Right atrium auricular region (tissue), 2 donors: ENCODE measurements at places on chromosomes 5 and 9. TPM values are rescaled to one million over a fixed set of nuclear protein-coding genes. Genes with fewer than 3 reads are reported as not detected.
A peak's percentile ranks its signal among the peaks of the same experiment; 100 is the strongest.

GRCh38 chr5:53575831-53576230 is 15.4 kb downstream of the NDUFS4 start:
- no peak for DNase-seq

- DNase-seq = no peak
These were observed 352.7 kb downstream of the ZNF608 start for GRCh38 chr5:124393584-124394379.

DNA sequence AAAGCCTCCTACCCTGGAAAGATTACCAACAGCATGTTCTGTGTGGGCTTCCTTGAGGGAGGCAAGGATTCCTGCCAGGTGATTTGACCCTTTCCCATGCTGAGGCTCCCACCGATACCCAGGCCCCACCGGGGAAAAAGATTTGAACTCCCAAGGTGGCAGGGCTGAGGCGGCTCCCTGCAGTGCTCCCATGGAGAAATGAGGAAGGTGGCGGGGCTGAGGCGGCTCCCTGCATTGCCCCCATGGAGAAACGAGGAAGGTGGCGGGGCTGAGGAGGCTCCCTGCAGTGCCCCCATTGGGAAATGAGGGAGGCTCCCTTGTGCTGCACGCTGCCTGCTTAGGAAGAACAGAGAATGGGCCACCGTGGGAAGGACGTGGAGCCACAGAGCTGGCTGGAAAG is 3.2 kb downstream of the PRSS3 start:
- DNase-seq = no peak

DNA sequence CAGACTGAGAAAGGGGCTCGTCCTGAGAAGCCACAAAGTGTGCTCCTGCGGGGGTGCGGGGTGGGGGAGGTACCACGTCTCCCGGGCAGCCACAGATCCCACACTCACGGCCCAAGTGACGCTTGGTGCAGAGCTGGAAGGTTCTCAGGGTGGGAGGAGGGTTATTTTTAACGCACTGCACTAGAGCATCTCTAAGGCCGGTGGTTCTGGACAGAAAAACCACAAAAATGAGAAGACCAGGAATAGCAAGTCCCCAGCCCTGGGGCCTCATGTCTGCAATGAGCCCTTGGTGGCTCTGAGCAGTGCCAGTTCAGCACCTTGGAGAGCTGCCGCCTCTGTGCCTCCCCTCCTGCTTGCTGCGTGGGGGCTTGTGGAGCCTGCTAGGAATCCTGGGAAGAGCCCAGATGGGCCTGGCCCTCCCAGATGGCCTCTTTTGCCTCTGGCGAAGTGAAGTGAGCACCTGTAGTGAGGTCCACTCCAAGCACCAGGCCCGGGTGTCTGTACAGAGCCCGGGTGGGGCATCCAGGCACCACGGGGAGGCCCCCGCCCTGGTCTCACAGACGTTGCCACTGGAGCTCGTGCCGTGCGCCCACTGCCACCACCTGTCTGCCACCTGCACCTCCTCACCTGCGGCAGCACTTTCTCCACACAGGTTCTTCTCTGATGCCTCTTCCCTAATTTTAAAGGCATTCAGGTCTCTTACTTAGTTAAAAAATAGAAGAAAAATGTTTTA is 48.9 kb upstream of the CACNA1B start:
- no peak for DNase-seq

DNA sequence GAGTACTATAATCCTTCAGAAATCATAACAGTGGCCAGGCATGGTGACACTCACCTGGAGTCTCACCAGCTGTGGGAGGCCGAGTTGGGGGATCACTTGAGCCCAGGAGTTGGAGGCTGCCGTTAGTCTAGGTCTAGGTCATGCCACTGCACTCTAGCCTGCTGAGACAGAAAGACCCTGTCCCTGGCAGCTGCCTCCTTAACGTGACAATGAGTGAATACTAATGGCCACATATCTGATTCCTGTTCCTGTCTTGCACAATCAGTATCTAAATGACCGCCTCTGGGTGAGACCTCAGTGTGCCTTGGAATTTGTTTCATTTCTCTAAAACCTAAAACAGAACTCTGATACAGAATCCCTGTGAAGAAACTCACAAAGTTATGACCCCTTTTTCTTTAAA is 131.0 kb upstream of the DAB2 start:
- no peak for DNase-seq

The CCDC112 gene
- 7.7 TPM for total RNA-seq

The FCN2 gene
- total RNA-seq = not detected

The HAPLN1 gene
- 0.19 TPM for total RNA-seq

DNA sequence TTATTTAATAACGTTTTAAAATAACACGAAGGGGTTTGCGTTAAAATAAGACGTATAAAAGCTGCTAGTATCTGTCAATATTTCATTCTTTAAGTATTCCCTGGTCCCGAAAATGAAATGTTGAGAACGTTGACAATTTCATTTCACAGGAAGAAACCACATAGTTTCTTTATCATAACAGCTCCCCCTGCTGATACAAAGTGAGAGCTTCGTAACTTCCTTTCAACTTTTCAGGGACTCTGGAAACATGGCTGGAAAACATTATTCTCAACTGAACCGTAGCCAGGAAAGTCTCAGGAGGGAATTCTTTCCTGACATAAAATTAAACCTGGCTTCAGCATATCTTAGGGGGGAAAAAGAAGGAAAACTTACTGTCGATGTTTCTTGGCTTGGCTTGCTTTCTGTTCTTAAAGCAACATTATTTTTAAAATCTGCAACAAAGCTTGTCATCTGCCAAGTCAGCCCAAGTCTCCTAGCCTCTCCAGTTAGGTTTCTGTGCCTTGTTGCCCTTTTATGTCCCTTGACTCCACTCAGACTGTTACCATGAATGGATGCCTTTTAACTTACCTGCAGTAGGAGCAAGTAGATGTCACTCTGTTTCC is 122.9 kb upstream of the DAB2 start:
- no peak for DNase-seq

- DNase-seq = no peak
These were observed 163.9 kb upstream of the DMRT1 start for GRCh38 chr9:677461-678097.

DNA sequence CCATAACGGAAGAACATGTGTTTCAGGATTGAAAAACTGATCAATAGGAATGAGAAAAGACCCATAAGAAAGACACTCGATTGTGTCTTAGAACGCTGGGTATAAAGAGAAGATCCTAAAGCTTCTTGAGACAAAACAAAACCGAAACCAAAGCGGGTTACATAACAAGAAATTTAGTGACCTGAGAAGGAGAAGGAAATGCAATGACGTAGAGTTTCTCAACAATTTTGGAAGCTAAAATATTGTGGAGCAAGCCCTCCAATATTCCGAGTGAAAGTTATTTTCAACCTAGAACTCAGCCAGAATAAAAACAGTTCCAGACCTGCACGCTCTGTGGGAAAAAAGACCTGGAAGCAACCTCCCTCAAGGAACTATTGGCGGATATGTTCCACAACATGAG is 81.9 kb upstream of the FREM1 start:
- DNase-seq = no peak

DNA sequence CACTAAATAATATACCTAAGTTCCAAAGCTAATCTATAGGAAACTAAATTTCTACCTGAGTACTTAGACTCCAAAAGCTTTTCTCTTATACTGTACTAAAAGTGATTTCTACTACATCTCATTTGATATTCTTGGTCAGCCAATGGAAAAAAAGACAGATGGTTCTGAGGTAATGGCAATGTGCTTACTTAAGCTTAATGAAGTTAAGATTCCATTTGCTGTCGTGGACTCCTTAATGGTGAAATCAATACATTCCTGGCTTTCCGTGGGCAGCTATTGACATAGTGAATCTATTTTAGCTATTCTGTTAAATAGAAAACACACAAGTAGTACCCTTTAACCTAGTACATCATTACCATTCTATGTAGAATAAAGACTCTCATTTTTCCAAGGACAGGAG is 1825.6 kb upstream of the CDH9 start:
- no peak for DNase-seq

The NUTM2G gene
- not detected for total RNA-seq

The BSPRY gene
- 0.48 TPM for total RNA-seq

- no peak for DNase-seq
These were observed 15.2 kb upstream of the TBCA start for GRCh38 chr5:77791356-77791755.

The CDO1 gene
- 24.7 TPM for total RNA-seq

- peak; percentile 72 for DNase-seq
These were observed 84.1 kb downstream of the FEM1C start for GRCh38 chr5:115460472-115460871.

GRCh38 chr5:56910210-56910965 is 992 bp downstream of the SETD9 start:
- DNase-seq = no peak

The DTWD2 gene
- 7.4 TPM for total RNA-seq

The PKD2L2 gene
- total RNA-seq = not detected

GRCh38 chr5:76467216-76467615 is 64.1 kb downstream of the IQGAP2 start:
- DNase-seq = no peak

DNA sequence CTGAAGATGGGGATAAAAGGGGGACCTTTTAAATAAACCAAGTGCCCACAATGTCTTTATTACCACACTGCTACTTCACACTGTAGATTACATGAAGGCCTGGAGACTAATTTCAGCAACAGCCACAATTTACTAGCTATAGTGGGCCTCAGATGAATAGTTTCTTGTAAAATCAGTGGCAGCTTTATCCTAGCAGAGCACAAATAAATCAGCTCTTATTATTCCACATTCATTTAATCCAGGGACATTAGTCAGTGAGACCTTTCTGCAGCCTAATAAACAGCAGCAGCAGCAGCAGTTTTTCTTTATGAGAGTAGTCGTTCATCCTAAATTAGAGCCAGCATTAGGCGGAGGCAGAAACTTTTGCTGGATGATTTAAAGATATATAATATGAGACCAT is 542.3 kb downstream of the PSAT1 start:
- no peak for DNase-seq

GRCh38 chr5:45695804-45696156 is 400 bp downstream of the HCN1 start:
- DNase-seq = no peak

The ANKRD34B gene
- not detected for total RNA-seq

GRCh38 chr9:123336959-123337358 is 19.0 kb upstream of the CRB2 start:
- no peak for DNase-seq

The PCDHA2 gene
- total RNA-seq = 0.20 TPM

DNA sequence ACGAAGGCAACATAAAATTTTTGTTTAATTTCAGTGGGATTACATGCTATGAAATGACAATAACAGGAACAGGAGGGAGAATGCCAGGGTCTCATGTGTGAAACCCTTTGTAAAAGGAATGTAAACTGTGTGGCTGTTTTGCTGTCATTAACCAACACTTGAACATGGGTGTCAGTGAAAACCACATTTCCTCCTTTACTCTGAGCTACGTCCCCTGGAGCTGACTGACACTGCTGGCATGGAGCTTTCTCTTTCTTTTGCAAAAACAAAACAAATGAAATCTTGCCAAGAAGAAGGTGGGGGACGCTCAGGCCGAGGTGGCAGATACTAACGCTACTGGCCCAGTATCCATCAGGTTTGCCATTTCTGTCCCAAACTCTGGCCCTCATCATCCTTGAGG is 121.4 kb downstream of the DMRT2 start:
- DNase-seq = no peak

The CD274 gene
- 14.1 TPM for total RNA-seq

The TAF11L5 gene
- total RNA-seq = not detected

GRCh38 chr9:133366435-133366834 is 9.4 kb downstream of the SURF4 start:
- DNase-seq = no peak

The CDH10 gene
- 0.31 TPM for total RNA-seq

DNA sequence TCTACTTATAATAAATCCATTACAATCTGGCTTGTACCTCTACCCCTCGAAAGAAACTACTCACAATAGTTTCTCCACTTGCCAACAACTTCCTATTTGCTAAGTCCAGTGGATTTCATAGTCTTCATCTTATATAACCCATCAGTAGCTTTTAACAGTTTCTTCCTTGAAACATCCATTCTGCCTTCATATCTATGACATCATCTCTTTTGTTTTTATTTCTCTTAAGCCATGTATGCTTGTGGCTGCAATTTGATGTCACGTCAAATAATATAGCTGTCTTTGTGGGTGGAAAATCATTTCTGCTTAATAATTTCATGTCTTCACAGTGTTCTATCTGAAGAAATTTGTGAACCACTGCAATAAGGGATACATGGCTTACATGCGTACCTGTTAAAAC is 77.5 kb upstream of the GRHPR start:
- DNase-seq = no peak

DNA sequence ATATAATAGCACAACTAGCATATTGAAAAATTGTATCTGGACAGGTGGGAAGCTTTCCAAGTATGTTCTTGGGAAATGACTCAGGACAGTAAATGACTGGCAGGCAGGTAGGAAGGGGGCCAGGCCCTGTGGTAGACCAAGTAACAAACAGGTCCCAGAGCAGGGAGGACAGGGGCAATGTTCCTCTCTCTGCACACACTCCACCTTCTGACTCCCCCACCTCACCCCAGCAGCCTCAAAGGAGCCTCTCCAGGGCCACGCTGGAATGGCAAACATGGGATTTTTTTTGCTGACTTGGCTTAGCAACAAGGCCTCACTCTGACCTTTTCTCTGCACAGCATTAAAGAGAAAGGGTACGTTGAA is 31.1 kb upstream of the IQGAP2 start:
- no peak for DNase-seq

The RMRP gene
- total RNA-seq = 431 TPM

The HEMGN gene
- total RNA-seq = 0.31 TPM

The PNPLA7 gene
- total RNA-seq = 4.6 TPM

GRCh38 chr9:81858657-81859430 is 69.4 kb upstream of the SPATA31D4 start:
- DNase-seq = no peak

DNA sequence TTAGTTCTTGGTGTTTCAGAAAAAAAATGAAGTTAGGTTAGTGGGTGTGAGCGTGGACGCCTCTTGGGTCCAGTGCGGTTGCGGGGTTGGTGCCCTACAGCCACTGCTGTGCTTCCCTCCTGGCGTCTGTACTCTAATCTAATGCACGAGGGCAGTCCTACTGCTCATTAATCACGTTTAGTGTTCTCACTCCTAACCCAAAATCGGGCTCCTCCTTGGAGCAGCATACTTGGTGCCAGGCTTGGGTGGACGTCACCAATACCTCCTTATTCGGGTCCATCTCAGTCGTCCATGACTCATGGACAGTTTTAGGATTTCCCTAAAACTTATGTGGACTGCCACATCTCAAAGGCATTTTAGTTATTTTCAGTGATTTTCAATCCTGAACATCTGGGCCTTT is 41.6 kb downstream of the TRIO start:
- no peak for DNase-seq

DNA sequence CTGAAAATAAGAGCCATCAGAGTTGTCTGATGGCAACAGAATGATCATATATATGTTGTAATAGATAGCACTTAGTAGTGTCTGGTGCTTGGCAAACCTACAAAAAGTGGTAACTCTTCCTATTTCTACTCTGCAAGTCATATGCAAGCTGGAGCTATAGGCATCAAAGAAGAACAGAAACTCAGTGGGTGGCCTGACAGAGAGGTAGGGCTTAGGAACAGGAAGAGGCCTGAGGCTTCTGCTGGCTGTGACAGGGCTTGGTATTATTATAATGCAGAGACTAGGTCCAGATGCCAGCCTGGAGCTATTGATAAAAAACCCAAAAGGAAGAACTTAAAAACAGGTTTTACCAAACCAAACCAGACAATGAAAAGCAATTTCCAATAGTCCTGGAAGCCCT is 4.4 kb upstream of the DIAPH1 start:
- DNase-seq = no peak

The FOXD4L6 gene
- not detected for total RNA-seq

The KCTD16 gene
- 0.28 TPM for total RNA-seq

The IL31RA gene
- not detected for total RNA-seq
